Hematopoietic multipotent progenitor cell treated with erythropoietin and hydrocortisone succinate and interleukin-3 and kit ligand, for 6 days (in vitro differentiated cells): ENCODE measurements at places on chromosomes 11 and 22.

GRCh38 chr22:20131859-20132685 lies 468 bp downstream of the ZDHHC8 start:
- no peak for DNase-seq

GRCh38 chr22:29870574-29870973 lies 12.4 kb upstream of the MTMR3 start:
- DNase-seq = no peak

- DNase-seq = peak; percentile 18
These were observed 1.8 kb upstream of the SLC36A4 start for GRCh38 chr11:93199616-93200015.

GRCh38 chr11:17883946-17884345 lies 128.9 kb downstream of the SERGEF start:
- DNase-seq = no peak

- DNase-seq = peak; percentile 35
These were observed 2.8 kb upstream of the HBE1 start for GRCh38 chr11:5272395-5273017.

DNA sequence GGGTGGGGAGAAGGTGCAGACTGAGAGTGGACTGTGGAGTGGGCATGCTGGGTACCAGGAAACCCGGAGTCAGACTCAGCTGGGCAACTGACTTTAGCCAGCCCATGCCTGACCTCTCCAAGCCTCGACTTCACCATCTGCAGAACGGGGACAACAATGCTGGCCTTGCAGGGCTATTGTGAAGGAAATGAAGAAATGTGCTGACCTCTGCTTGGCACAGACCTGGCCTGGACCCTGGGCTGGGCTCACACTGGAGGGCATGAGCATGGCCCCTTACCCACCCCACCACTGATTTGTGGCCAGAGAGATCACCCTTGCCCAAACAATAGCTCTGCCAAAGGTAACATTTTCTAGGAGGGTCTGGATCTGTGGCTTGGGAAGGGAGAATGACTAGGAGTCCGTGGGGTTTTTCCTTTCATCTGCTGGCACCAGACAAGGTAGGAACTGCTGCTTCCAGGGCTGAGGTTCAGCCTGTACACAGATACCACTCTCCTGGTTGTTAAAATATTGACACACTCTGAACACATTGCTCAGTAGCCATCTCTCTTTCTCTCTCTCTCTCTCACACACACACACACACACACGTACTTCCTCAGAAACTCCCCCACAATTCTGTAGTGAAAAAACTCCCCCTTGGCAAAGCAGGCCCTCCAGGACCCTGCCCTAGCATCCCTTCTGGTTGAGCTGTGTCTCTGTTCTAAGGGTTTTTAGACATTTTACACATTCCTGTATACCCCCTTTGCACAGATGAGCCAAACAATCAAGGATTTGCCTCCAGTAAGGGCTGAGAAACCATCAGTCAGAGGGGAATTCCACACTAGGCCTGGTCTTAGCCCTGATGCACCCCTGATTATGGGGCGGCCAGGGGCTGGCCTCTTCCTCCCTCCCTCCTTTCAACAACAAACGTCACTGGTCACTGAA lies 1.0 kb downstream of the MOGAT2 start:
- no peak for DNase-seq

DNA sequence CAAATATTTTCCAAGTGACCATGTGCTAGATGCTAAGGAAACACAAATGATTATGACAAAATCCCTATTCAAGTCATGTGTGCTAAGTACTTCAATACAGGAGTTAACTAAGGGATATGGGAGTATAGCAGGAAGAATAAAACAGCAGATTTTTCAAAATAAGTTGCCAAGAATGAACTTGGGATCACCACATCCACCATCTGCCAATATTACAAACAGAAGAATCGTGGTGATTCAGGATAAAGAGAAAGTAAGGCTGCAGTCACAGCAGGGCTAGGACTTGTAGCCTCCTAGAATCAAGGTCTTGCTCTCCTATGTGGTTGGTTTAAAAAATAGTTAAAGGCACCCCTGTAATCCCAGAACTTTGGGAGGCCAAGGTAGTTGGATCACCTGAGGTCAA lies 34.3 kb downstream of the MRTFA start:
- DNase-seq = no peak

DNA sequence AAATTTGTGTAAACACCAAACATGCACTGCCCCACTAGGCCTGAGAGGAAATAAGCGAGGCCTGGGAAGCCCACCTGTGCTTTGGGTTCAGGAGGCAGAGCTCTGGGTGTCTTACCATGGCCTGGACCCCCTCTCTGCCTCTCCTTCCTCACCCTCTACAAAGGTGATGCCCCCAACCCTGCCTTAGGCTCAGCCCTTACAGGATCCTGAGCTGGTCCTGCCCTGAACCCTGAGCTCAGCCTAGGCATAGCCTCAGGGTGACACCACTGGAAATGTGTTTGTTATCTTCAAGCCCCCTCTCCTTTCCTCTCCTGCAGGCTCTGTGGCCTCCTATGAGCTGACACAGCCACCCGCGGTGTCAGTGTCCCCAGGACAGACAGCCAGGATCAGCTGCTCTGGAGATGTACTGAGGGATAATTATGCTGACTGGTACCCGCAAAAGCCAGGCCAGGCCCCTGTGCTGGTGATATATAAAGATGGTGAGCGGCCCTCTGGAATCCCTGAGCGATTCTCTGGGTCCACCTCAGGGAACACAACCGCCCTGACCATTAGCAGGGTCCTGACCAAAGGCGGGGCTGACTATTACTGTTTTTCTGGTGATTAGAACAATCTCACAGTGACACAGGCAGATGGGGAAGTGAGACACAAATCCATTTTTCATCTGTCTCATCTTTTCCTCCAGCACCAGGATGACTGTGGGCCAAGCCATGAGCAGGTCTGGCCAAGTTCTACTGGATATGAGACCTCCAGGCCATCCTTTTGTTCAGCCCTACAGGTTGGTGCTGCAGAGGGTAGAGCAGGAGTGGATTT lies 117.8 kb downstream of the GGTLC2 start:
- DNase-seq = no peak

DNA sequence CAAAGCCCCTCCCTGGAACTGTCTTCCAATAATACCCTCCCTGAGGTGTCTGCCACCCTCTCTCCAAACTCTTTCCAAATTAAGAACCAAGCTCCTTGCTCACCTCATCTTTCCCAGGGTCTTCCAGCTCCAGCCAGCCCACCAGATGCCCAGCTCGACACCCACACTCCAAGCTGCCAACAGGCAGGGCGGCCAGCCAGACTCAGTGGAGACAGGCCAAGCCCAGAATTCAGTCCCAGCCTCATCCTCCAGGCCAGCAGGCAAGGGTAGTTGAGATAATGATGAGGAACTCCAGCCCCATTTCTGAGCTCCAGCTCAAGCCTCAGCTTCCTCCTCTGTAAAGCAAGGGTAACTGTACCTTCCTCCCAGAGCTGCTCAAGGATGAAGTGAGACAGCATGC lies 132.9 kb downstream of the CHST1 start:
- no peak for DNase-seq

DNA sequence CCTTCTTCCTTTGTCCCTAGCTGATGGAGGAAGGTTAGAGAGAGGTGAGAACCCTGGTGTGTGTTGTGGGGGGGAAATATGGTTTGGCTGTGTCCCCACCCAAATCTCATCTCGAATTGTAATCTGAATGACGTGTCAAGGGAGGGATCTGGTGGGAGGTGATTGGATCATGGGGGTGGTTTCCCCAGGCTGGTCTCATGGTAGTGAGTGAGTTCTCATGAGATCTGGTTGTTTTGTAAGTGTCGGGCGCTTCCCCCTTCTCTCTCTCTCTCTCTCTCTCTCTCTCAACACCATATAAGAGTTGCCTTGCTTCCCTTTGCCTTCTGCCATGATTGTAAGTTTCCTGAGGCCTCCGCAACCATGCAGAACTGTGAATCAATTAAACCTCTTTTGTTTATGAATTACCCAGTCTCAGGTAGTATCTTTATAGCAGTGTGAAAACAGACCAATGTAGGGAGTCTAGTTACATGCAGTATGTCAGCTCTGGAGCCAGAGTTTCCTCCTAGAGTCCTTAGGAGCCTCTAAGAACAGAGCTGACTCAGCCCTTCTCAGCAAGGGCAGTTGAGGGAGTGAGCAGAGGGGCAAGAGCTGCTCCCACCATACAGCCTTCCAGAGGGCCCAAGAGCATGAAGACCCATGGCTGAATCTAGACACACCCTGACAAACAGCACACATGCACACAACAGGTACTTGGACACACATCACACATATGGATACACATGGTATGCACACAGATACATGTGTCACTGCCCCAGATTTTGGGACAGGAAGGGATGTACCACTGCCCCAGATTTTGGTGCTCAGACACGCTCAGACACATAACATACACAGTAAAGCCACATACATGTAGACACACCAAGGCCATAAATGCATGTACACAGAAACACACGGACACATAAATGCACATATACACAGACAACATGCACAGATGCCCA lies 12.9 kb upstream of the LRRC32 start:
- no peak for DNase-seq

GRCh38 chr11:85137597-85137996 lies 489.5 kb downstream of the DLG2 start:
- DNase-seq = no peak

DNA sequence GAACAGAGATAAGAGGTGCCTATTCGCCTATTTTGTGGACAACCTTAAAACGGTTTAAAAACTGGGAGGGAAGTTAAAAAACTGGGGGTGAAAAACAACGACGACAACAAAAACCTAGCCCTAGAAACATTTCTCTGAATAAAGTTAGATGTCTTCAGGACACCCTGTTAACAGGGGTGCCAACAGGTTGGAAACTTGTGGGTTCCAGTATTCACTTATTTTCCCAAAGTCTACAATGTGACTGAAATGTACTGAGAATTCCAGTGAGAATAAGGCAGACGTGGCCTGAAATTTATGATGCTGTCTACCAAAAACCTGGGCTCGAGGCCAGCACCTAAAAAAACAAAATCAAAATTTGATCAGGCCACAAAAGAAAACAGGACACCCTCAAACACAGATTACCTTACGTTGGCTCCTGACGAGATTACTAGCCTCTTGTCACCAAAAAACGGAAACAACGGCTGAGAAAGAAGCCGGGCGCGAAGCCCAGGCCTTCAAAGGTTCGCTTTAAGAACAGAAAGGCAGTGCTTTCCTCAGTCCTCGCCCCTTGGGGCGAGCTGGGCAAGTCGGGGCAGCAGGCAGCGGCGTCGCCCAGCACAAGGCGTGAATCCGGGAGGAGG lies 906 bp downstream of the CCDC90B start:
- DNase-seq = peak; percentile 13

DNA sequence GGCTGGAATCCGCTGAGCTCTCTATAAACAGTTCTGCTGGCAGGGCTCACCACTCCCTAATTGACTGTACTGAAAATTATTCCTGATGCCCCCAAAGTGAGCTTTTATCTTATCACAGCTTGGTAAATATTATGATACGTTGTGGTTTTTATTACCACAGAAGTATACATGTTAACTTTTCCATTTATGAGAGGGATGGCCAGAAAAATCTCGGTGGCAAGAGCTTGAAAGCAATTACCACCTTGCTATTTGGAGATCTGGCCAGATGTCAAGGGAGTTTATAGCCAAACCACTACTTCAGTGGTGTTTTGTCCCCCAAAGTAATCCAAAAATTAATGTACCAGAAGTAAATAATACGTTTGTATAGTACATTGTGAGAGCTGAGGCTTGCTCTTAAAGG lies 75.4 kb upstream of the RCN1 start:
- no peak for DNase-seq

DNA sequence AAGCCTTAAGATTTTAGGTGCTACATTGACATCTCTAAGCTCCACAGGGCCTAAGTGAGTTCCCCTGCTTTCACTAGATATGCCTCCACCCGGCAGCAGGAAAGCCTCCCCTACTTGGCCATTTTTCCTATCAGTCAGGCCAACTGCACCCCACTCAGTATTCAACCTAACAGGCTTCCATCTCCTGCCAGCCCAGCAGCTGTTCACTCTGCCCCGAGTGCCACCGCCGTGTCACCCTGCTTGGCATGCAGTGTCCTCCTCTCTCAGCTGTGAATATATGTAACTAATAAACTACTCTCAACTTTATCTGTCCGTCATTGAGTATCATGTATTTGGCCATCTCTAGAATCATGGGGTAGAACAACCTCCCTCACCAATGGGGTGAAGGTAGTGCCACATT lies 9.0 kb upstream of the OR6M1 start:
- no peak for DNase-seq

- peak; percentile 97 for DNase-seq
These were observed 7.2 kb upstream of the EHD1 start for GRCh38 chr11:64885367-64886286.

DNA sequence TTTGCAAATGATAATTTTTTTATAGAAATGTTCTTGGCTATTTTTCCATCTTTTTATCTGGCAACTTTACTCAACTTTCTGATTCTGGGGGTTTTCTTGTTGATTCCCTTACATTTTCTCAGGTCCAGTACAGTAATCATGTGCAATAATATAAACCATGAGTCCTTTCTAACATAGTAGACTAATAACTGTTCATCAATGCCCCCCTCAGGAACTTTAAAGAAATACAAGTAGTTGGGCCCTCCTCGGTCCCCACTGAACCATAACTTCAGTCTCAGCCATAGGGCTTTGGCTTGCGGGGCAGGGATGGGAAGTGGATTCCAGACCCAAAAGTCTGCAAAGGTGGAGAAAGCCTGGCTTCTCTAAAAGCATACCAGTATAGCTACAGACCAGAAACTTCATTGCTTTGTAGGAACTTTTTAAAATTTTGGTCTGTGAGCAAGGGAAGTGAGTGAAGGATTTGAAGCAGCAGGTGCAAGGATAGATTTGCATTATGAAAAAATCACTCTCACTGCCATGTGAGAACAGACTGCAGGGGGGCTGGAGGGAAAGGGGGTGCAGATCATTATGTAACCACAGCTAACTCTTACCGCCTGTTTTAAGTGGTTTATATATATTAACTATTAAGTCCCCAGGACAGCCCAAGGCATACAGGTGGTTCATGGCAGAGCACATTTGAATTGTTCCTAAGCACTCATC lies 10.4 kb upstream of the TUB start:
- DNase-seq = peak; percentile 68

DNA sequence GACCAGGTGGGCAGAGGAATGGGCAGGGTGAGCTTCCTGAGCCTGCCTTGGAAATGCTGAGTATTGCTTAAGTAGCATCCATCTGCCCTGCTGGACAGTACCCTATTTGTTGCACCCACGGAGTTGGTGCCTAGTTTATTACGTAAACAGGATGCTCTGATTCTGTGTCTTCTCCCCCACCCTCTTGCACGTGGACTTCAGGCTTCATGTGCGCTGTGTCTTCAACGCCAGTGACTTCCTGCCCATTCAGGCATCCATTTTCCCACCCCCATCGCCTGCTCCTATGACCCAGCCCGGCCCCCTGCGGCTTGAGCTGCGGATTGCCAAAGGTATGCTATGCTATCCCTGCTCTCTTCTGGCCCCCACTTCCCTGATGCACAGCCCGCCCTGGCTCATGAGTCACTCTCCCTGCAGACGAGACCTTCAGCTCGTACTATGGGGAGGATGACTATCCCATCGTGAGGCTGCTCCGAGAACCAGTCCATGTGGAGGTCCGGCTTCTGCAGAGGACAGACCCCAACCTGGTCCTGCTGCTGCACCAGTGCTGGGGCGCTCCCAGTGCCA lies 5.7 kb downstream of the ZP1 start:
- DNase-seq = no peak
